ENCODE measurements at places on chromosomes 3 and 15.

GRCh38 chr3:70880421-70880820 lies 568.0 kb upstream of the MDFIC2 start:
- DNase-seq = no peak

DNA sequence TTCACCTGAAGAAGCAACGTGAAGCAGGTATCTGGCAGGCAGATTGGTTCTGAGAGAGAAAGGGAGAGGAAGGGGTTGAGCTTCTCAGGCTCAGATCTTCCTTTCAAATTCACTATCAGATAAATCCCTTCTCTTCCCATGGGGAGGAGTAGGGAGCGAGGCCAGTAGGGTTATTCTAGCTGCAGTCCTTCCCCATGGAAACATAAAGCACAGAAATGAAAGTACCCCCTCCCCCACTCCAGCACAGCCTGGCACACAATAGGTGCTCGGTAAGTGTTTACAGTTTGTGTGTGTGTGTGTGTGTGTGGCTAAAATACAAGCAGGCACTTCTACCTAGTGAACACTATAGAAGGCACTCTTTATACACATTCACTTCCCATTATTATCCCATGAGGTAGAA lies 20.8 kb upstream of the VPS8 start:
- no peak for DNase-seq

DNA sequence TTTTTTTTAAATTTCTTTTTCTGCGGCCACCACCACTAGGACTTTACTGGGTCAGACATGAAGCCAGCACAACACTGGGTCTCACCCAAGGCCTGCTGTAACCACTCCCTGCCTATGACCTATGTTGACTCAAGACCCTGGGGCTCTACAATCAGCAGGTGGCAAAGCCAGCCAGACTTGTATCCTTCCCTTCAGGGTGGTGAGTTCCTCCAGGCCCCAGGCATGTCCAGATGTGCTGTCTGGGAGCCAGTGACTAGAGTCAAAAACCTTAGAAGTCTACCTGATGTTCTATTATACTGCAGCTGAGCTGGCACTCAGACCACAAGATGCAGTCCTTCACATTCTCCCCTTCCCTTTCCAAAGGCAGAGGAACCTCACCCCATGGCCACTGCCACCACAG lies 31.6 kb upstream of the CLDN18 start:
- DNase-seq = no peak

- no peak for DNase-seq
Observed at GRCh38 chr3:174540116-174540908, 318.8 kb upstream of the NAALADL2 start.

DNA sequence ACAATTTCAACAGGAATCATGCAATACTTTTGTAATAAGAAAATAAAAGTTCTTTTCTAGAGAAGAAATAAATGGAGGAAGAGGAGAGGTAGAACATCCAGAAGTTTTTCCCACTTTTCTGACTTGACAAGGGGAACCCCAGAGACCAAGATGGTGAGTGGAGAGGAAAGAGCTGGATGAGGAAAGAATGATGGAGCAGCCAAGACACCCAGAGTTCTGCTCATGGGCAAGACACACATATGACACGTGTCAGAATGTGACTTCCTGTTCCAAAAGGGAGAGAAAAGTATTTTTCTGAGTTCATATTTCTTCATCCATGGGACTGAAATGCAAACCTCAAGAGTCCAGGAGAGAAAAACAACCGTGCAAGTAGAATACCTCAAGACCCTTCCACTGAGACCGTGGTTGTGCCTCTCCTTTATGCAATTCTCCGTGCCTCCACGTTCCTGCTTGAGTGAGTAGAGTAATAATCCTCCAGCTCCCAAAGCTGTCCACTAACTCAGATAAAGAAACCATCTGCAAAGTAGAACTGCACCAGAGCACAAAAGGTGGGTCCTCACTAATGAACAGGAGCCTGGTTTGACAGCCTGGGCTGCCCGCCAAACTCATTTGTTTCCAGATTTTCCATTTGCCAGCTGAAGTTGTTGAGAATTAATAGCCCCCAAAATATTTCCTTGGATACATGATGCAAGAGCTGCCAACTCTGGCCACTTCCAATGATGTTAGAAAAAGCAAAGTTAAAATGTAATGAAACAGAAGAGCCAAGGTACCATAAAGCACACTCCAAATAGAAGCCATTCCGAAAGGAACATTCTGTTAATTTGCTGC lies 272.6 kb upstream of the IGF1R start:
- no peak for DNase-seq

GRCh38 chr15:25184356-25185155 lies 229.8 kb downstream of the SNRPN start:
- no peak for DNase-seq

DNA sequence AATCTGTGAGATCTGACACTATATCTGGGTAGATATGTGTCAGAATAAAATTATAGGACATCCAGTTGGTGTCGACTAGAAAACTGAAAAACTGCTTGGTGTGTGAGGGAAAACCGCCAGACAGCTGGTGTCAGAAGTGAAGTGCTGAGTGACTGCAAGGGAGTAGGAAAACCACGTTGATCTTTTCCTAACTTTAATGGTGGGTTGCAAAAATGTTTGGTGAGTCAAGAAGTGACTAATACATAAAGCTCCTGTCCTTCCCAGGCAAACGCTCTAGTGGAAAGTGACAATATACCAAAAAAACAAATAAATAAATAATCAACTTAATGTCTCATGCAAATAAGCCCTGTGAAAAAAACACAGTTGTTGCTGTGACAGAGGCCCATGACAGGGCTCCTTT lies 7.3 kb upstream of the CD96 start:
- DNase-seq = no peak

DNA sequence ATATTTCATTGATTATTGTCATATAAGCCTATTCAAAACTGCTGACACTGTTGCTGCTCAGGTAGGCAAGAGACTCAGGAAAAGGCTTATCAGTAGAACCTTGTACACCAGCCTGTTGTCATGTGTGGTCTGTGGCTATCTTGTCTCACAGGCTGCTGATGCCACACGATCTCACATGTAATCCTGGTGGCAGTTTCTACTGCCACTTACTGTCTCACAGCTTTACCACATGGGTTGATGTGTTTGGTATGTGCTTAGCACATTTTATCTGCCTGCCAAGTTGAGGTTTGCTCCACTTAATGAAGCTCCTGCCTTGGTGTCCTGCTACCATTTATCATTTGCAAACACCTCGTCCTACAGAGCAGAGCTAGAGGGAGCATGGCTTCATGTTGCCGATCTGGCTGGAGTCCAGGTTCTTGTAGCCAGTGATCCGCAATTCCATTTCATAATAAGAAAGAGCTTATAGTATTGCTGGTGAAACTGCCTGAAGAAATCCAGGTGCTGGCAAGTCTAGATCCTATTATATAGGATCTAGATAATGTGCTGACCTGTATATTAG lies 637.9 kb downstream of the NLGN1 start:
- DNase-seq = no peak

- no peak for DNase-seq
Observed at GRCh38 chr3:107970993-107971580, 119.7 kb downstream of the CD47 start.

- no peak for DNase-seq
Observed at GRCh38 chr3:25689226-25689625, 24.5 kb upstream of the TOP2B start.

DNA sequence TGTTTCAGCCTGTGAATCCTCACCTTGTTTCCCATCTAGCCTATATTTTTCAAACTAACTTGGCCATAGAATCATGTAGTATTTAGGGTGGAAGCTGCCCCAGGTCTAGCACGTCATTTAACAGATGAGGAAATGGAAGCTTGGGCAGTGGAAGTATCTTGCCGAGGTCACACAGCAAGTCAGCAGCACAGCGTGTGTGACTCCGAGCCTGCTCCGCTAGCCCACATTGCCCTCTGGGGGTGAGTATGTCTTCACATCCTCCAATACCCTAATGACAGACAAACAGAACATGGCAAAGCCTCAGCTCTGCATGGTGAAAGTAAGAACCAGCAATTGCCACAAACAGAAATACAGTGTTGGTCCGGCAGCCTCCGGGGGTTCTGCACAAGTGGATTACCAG lies 2.2 kb upstream of the CCR5 start:
- DNase-seq = peak; percentile 52

DNA sequence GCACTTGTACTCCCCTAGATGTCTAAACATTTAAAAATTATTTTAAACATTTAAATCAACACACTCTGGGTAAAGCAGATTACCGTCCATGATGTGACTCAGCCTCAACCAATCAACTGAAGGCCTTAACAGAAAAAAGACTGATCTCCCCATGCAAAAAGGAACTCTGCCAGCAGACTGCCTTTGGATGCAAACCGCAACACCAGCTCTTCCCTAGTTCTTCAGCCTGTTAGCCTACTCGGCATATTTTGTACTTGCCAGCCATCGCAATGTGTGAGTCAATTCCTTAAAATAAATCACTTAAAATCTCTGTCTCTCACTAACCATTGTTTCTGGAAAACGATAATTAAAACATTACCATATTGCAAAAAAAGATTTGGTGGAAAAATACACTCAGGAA lies 375.9 kb downstream of the RSL24D1 start:
- DNase-seq = no peak

DNA sequence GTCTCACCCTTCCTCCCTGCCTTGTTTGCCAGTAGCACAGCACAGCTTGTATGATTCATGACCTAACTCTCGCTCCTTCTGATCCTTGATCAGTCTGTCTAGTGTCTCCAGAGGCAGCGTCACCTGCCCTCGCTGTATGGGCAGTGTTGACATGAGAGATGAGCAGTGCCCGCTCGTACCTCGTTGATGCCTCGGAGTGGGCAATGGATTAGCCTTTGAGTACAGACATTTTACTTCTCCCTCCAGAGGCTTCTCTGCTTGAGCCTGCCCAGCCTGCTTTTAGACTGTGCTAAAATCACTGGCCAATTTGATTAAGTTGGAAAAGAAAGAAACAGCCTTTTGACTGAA lies 569.0 kb downstream of the NTRK3 start:
- no peak for DNase-seq

GRCh38 chr3:167067787-167068161 lies 312.3 kb downstream of the ZBBX start:
- DNase-seq = no peak

DNA sequence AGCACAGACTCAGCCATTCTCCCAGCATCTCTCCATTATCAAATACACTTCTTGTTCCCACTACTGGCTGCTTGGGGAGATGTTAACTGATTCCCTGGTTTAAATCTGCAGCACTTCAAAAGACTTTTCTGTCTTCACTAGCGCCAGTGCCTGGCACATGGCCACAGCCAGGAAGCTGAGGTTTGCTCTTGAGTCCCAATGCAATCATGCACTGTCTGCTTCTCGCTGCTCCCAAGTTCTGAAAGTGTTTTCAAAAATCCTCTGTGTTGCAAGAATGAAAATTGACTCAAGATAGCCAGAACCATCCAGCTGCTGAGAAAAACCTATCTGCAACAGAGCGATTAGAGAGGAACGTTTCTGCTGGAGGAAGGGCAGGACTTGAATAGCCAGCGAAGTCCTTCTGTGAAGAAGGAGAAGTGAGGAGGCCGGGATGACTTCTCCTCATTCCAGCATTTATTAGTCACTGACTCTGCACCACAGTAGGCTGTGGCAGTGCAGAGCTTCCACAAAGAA lies 358.4 kb upstream of the NR2F2 start:
- no peak for DNase-seq

DNA sequence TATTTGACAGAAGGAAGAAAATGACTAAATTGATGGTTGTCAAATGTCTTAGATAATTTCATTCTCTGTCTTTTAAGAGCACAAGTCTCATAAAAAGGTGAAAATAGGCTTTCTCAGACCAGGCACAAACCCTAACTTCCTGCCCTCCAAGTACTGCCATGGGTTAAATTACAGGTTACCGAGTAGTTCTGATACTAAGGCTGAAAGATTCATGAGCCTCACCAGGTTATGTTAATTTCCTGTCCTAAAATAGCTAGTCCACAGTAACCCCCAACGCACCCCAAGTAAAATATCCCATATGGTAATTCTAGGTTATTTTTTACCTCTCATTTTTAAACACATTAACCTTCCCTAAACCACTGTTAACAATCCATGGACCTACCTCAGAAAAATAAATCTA lies 42.0 kb downstream of the GSK3B start:
- DNase-seq = no peak

GRCh38 chr15:25705433-25706115 lies 157.6 kb downstream of the ATP10A start:
- DNase-seq = no peak

GRCh38 chr3:69072928-69073327 lies 7.2 kb downstream of the UBA3 start:
- no peak for DNase-seq

- no peak for DNase-seq
Observed at GRCh38 chr3:174755833-174756829, 103.0 kb upstream of the NAALADL2 start.

- no peak for DNase-seq
Observed at GRCh38 chr15:80114114-80114513, 38.7 kb upstream of the FAH start.

GRCh38 chr15:71338265-71338664 lies 223.0 kb downstream of the THSD4 start:
- DNase-seq = no peak

DNA sequence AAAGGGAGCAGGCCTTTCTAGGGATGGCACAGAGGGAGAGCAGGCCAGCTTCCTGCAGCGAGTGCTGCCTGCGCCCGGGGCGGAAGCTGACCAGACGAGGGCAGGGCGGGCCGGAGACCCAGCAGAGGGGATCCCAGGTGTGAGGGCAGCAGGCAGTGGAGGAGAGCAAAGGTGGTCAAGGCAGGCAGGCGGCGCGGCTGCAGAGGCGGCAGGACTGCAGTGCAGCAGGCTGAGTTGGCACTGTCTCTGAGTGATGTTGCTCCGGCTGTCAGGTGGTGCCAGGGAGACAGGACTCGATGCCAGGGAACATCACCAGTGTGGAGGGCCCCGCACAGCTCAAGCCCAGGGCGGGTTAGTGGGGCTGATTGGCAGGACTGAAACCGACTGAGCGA lies 22.3 kb upstream of the PLXNA1 start:
- no peak for DNase-seq

DNA sequence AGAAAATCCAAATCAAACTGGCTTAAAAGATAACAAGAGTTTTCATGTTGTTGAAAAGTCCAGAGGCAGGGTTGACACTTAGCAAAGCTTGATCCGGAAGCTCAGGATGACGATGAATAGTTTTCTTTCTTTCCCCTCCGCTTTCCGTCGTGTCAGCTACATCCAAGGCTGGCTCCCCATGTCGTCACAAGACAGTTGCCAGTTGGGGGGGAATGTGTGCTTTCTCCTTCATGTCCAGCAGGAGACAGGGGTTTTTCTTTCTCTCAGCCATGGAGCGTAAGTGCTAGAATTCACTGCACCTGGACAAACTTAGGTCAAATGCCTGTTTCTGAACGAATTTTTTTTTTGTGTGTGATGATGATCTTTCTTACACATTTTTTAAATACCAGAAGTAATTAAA lies 273.8 kb upstream of the RGMA start:
- DNase-seq = no peak

DNA sequence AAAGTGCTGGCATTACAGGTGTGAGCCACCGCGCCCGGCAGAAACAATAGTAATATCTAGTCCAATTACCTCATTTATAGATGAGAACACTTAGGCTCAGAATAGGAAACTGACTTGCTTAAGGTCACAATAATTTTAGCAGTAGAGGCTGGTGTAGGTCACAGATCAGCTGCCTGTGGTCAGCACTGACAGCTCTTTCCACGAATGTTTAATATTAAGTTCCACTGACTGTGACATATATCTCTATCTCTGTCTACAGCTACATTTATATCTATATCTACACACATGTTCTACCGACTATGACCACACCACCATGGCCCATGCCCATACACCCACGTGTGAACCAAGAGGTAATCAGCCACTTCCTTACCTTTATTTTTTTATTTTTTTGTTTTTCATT lies 40.2 kb upstream of the DLG1 start:
- DNase-seq = no peak
